Hematopoietic multipotent progenitor cell treated with erythropoietin and hydrocortisone succinate and interleukin-3 and kit ligand, for 6 days (in vitro differentiated cells): ENCODE measurements at places on chromosomes 6 and 20.

- DNase-seq = no peak
These were observed 85.4 kb downstream of the EYA4 start for GRCh38 chr6:133326584-133326983.

- DNase-seq = no peak
These were observed 608.9 kb downstream of the MAFB start for GRCh38 chr20:40080041-40080652.

DNA sequence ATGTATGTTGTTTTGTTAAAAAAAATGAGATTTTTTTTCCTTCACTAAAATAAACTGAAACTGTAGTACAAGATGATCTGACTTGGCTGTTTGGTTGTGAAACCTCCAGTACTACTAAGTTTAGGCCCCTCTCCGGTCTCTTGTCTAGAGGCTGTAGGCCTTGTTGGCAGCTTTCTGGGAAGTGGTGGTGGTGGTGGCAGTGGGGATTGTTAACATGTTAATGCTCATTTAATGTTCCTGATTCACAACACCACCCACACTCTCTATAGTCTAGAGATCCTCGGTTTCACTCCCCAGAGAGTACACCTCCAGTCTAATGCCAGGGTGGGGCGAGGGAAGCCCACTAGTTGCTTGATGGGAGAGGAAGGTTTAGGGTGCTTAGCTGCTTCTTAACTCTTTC lies 24.1 kb downstream of the STK4 start:
- peak; percentile 58 for DNase-seq

DNA sequence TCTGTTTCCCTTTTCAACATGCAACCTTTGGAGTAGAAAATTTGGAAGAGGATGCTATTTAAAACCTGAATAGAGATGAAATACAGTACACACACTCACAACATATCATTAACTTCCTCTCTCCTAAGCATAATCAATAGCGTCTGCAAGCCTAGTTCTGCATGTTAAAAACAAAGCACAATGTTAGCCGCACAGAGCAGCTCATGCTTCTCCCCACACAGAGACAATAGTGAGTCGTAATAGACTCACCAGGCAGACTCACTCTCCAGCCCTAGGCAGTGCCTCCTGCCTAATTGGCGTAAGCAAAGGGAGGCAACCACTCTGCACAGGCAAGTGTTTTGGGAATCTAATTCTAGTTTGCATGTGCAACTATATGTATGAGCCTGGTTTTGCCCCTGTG lies 45.8 kb upstream of the ARID1B start:
- no peak for DNase-seq

DNA sequence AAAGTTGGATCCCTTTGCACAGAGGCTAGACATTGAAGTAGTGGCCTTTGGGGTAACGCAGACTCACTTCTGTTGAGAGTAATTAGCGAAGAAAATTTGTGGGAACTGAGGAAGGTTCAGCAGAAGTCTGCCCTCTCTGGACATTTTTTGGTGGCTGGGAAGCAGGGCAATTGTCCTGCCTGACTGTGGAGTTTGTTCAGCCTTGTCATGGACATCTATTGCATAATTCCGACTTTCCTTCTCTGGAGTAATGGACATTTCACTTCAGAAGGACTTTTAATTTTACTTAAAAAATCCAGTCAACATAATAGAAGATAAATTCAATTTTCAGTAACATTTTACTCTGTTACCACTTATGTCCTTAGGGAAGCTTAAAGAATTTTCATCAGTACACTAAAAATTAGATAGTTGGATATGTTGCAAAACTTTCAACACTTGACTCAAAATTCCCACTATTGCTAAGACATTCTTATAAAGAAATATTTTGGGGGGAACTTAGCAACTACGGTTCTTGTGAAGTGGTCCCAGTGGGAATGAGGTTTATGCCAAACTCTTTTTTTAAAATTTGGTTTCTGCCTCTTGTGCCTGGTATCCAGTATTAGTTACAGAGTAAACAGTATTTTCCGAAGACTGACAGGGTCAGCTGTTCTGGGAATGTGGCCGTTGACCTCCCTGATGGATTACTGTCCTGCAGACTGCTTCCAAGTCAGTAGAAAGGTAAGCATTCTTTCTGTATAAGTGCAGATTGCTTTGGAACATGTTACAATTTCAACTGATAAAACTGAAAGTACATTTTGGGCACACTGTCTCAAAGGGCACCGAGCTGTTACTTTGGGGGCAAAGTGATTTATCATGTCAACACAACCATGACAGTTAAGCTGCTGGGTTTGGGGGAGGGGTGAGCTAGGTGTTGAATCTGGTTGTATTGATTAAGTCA lies 100.6 kb upstream of the MLIP start:
- no peak for DNase-seq

DNA sequence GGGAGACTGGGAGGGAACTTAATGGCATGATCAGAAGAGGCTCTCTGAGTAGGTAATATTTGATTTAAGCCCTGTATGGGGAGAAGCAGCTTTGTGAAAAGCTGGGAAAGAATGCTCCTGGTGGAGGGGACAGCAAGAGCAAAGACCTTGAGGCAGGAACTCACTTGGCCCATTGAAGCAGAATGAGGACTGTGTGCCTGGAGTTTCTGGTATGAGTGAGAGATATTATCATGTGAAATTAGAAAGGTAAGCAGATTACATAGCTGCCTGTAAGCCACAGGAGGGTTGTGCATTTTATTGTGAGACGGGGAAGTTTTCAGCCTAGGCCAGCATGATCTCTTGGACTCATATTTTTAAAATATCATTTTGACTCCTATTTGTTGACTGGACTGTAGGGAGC lies 502.1 kb downstream of the DHX35 start:
- DNase-seq = no peak

DNA sequence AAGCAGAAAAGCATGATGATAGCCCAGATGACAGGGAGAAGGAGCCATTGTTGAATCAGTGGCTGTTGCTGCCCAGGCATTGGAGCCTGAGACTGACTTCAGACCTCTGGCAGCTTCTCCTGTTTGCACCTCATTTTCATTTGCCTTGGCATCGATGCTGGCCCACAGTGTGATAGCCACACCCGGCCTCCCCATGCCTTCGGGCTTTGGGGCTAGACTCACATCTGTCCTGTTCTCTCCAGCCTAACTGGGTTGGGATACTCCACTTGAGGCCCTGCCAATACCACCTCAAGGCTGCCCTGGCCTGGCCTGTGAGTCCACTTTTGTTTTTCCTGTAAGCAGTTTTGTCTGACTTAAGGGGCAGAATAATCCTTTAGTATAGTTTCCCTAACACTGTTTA lies 140.4 kb downstream of the UST start:
- DNase-seq = no peak

GRCh38 chr6:2021713-2022125 lies 223.7 kb downstream of the GMDS start:
- DNase-seq = peak; percentile 46

DNA sequence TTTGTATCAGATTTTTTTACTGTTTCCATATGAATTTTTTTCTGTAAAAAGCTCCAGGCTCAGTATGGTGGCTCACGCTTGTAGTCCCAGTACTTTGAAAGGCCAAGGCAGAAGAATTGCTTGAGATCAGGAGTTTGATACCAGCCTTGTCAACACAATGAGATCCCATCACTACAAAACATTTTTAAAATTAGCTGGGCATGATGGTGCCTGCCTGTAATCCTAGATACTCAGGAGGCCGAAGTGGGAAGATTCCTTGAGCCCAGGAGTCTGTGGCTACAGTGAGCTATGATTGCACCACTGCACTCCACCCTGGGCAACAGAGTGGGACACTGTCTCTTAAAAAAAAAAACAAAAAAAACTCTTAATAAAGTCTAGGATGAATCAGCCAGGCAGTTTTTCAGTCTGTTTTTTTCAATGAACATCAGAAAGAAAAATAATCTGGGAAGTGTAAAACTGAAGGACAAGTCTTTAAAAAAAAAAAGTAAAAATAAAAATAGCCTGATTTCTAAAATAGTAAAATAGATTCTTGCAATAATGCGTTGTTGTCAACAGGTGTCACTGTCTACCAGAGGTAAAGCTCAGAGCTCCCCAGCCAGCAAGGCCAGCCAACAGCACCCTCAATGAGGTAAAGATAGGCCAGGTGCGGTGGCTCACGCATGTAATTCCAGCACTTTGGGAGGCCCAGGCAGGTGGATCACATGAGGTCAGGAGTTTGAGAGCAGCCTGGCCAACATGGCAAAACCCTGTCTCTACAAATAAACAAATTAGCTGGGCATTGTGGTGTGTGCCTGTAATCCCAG lies 9.3 kb upstream of the ATG5 start:
- DNase-seq = peak; percentile 73

DNA sequence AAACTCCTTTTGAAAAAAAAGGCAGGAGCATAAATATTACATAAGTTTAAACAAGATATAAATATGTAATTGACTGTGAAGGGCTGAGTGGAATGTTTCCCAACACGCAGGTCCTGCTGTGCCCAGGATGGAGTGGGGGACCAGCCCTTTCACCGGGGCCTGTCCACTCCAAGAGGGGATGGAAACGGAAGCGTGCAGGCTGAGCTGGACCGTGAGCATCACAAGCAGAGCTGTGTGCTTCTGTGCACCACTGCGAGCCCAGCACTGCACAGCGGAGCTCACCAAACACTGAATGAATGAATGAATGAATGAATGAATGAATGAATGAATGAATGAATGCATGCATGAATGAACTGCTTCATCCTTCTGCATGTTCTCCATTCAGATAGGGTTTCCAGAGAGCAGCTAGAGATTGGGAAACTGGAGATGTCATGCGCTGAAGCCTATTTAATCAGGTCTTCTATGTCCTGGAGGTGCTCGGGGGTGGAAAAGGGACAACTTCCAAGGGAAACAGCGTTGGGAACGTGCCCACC lies 157.7 kb downstream of the ANKRD60 start:
- no peak for DNase-seq

GRCh38 chr6:144932621-144933020 lies 647.5 kb downstream of the UTRN start:
- no peak for DNase-seq

- peak; percentile 43 for DNase-seq
These were observed 91.1 kb upstream of the HIVEP1 start for GRCh38 chr6:11921017-11921438.

GRCh38 chr6:13457577-13457976 lies 29.8 kb downstream of the GFOD1 start:
- DNase-seq = no peak

DNA sequence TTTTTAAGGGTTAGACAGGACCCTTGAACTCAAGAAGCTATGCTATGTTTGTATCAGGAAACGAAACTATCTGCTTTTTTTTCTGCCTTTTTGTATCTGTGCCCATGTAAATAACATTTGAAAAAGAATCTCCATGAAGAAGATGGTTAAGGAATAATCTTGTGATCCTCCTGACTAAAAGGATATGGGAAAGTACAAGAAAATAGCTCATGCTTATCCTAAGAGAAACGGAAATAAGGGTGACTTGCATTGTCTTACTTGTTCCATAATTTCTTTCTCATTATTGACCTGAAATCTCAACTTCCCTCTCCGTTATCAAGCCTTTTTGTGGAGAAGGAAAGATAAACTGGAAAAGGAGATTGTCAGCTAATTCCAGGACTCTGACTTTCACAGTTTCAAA lies 5.9 kb upstream of the CFAP206 start:
- DNase-seq = no peak

GRCh38 chr6:101393829-101394251 lies 332 bp downstream of the GRIK2 start:
- no peak for DNase-seq

DNA sequence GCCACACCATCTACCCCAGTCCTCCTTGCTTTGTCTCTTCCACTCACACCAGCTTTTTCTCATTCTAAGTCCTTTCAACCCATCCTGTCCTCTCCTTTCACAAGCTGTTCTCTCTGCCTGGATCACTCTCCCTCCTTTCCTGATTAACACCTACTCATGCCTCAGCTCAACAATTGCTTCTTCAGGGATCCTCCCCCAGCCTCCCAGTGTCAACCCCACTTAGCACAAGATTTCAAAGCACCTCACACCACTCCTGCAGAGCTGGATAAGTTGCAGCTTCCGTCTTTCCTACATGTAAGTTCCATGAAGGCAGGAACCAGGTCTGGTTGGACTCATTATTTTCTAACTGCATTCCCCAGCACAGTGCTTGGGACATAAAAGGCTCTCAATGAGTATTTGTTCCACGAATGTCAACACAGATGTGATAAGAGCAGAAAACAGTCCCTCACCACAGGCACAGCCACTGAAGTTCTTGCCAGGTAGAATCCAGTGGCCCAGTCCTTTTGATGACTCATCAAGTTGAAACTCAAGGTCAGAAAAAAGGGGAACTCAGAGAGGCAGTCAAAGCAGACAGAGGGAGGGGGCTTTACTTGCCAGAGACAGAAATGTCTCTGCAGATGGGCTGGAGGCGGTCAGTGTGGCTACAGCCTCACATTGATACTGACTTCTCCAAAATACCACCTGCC lies 193.4 kb upstream of the PRDM1 start:
- DNase-seq = peak; percentile 75

DNA sequence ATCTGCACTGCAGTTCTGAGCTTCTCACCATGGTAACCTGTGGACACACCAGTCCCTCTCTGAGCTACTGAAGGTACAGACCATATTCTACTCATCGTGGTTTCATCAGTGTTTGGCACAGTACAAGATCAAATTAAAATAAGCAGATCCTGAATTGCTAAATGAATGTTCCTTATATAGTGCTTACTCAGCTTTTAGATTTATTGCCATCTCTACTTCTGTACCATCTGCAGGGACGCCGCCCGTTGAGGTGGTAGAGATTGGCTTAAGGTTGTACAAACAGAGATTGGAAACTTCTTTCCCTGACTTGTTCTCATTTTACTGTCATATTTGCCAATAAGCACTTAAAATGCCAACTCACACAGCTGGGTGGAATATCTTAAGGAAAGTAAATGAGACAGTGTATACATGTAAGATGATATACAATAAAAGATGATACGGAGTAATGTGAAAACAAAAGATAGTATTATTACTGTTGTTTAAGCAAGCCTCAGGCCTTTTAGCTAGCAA lies 223.4 kb upstream of the FOXQ1 start:
- no peak for DNase-seq

- no peak for DNase-seq
These were observed 189.1 kb downstream of the PHF3 start for GRCh38 chr6:63824722-63825121.

DNA sequence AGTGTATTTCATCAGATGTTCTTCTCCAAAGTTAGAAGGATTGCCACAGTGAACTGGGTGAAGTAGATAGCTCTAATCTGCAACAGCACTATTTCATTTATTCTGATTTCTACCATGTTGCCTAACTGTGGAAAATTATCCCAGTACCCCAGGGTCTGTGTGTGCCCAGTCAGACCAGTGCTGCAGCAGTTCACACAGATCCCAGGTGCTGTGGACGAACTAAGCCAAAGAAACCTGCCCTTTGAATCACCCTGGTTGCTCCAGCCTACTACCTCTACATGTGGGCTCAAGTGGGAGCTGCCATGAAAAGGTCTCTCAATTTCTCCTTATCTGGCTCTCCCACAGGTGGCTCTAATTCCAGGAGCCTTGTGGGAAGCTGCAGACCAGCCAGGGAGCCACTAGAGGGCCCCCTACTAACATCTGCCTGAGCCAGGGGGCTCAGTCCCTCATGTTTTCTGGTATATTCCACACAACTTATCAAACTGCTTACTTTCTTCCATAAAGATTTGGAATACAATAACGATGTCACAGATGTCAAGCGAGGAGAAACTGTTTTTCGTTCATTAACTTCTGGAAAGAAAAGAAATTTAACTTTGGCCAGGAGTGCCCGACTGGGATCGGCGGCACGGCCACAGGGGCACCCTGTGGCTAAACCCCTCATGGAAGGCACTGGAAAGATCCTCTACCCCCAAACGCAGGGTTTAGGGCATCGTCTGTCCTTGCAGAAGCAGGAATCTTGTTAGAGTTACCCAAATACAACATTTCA lies 31.6 kb upstream of the LY86 start:
- DNase-seq = peak; percentile 77
